ENCODE measurements at places on chromosomes 1 and 21.

DNA sequence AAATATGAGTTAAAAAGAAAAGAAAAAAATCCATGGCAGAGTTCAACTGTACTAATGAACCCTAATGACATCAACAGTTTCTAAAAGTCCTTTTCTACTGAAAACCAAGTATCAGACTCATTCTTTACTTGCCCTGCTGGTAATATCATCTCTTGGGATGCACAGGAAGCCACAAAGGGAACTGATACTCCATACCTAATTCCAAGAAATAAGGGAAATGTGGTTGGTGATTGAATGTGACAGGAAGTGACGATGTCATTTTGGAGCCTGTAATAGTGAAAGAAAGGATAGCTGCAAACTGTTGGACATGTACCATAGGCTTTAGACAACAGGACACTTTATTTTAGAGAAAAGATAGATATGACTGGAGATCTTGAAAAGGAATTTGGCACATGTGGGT, 98.7 kb upstream of the VAV3 start:
- no peak for DNase-seq

- no peak for DNase-seq
Observed at GRCh38 chr21:16087523-16087922, 357.7 kb downstream of the USP25 start.

DNA sequence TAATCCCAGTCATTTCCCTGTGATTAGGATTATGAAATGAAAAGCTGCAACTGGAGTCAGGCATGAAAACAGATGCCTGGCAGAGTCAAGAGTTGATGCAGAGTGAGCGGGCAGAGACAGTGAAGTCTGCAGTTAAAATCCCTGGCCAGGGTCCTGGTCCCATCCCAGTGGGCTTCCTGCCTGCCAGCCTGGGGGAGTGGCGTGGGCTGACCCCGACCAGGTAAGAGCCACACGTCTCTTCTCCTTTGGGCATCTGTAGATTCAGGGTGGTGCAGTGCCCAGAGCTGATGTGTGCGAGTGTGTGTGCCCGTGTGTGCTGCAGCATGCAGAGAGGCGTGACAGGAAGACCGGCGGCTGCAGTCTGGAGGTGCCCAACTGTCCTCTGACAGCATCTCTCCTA, 6.2 kb upstream of the KIAA1614 start:
- no peak for DNase-seq

- no peak for DNase-seq
Observed at GRCh38 chr1:2928366-2929325, 92.6 kb upstream of the ACTRT2 start.

DNA sequence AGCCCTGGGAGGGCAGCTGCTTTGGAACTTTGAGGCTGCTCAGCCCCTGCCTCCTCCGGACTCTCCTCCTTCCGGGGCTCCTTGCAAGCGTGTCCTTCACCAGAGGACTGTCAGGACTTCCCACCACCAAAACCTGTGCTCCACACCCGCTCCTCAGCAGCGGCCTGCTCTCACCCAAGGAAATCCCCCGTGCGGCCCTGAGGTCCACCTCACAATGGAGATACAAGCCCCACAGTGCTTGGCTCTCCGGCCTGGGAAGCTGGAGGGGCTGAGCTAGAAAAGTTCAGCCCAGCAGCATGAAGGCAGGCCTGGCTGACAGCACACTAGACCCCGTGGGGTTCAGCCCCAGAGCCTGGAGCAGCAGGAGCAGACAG, 33.6 kb downstream of the PGBD5 start:
- DNase-seq, result no peak

GRCh38 chr1:218588540-218589172, 243.5 kb downstream of the TGFB2 start:
- DNase-seq, result no peak

DNA sequence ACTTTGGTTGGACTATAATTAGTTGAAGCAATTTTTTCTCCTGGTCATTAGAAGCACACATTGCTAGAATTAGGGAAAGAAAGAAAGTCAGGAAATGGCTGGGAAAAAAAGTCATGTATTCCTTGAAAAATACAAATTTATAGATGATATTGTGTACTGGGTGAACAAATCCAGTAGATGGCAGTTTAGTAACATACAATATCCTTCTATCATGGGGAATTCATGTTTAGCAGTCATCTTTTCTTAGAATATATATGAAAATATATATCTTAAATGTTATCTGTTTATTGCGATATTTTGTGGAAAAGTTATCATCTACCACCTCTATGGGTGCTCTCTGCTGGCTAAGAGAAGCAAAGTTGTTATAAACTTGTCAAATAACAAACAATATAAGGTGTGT, 13.1 kb upstream of the ZRANB2 start:
- no peak for DNase-seq

DNA sequence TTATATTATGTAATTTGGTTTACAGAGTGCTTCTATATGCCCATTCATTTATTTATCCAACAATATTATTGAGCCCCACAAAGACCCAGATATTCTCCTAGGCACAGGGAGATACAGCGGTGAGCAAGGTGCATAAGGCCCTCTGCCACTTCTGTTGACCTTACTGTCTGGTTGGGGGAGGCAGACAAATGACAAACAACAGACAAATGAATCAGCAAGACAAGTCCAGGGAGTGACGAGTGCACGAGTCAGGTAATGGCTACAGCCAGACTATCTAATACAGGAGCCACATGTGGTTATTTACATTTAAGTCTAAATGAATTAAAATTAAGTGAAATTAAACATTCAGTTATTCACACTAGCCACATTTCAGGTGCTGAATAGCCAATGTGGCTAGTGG, 22.0 kb upstream of the BCAR3 start:
- no peak for DNase-seq

GRCh38 chr1:2972011-2972878, 49.0 kb upstream of the ACTRT2 start:
- DNase-seq, result no peak

- DNase-seq, result no peak
Observed at GRCh38 chr1:29859126-29859525, 622.8 kb downstream of the PTPRU start.

GRCh38 chr1:168180148-168180524, 1.4 kb downstream of the TIPRL start:
- no peak for DNase-seq

Data from GM12891 (cell line).